ENCODE measurements at places on chromosomes 2 and 18.

DNA sequence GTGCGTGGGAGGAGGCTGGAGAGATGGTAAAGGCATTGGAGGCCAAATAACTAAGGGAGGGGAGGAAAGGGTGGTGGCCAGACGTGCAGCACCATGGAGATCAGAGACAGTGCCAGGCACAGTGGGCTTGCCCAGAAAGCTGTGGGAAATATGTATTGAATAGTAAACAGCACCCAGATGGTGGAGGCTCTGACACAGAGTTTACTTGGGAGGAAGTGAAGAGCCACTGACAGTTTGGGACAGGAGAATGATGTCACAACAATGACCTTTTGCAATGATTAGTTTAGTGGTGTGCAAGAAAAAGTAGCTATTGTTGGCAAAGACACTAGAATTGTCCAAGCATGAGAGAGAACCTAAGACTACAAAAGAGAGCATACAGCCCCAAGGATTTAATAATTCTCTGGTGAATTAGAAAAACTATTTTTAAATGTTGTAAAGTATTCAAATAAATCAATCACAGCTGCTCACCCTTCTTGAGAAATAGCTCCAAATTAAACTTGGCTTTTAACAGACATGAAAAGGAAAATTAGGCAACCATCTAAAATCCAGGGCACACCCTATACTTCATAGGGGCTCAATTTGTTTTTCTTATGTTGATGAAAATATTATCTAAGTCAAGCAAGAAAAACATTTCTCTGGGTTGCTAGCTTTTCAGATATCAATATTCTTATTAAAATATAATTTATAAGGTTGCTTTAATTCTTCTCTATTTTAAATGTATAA is 458.7 kb upstream of the HNRNPA3 start:
- peak; percentile 13 for DNase-seq

GRCh38 chr2:190804182-190804795 is 76.3 kb upstream of the GLS start:
- no peak for DNase-seq

GRCh38 chr2:212052412-212053159 is 486.0 kb downstream of the ERBB4 start:
- DNase-seq: no peak

DNA sequence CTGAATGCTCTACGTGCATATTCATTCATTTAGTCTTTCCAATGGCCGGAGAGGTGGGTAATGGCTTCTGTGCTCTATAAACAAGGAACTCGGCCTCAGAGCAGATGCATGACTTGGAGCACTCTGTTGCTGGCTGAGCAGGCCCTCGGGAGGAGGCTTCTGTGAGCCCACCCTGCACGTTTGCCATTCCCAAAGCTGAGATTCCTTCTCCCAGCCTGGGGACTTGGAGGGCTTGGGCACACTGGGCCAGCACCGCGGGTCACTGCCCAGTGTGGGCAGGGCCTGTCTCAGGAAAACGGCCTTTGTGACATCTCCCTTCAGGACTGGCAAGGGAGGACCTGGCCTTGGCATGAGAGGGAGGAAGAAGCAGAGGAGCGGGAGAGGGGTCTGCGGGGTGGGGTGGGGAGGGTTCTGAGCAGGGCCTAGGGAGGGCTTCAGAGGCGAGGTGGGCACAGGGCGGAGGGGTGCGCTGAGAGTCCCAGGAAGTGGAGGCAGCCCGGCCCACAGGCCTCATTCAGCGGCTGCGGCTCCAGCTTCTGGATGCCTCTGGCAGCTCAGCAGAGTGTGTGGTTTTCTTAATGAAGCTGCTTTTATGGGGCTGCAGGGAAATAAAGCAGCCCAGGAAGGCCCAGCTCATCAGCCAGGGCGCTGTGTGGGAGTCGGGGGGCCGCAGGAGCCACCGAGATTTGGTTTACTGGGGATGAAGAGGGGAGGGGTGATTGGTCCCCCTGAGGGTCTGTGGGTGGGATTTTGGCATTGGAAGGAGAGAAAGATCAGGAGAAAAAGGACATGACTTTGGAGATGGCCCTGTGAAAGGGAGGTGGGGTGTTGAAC is 51.7 kb upstream of the OTOF start:
- DNase-seq: no peak

- peak; percentile 79 for DNase-seq
Measured at GRCh38 chr2:133657591-133657990, 89.3 kb upstream of the NCKAP5 start.

GRCh38 chr2:120310136-120310535 is 35.8 kb upstream of the INHBB start:
- DNase-seq: no peak

All from Caki2 (cell line).